Liver (tissue), 10 donors: ENCODE measurements at places on chromosomes 13 and 19.

DNA sequence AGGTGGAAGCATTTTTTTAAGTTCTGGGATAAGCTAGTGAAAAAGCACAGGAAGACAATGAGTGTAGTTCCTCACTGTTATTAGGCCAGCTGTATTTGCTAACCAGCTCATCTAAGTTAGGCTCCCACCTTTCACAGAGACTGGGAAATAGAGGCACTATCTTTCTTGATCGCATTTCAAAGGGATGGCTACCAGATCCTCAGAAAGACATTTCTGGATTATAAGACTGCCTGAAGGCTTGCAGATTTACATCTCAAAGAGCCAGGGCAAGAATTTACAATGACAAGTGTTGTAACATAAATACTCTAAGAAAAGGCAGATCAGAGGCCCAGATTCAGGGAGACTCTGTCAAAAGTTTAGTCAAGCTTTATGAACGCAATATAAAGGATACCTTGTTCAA, 1005.5 kb downstream of the PCDH9 start:
- no peak for DNase-seq

- no peak for DNase-seq
These were observed 172.8 kb downstream of the NHLRC3 start for GRCh38 chr13:39210961-39211534.

DNA sequence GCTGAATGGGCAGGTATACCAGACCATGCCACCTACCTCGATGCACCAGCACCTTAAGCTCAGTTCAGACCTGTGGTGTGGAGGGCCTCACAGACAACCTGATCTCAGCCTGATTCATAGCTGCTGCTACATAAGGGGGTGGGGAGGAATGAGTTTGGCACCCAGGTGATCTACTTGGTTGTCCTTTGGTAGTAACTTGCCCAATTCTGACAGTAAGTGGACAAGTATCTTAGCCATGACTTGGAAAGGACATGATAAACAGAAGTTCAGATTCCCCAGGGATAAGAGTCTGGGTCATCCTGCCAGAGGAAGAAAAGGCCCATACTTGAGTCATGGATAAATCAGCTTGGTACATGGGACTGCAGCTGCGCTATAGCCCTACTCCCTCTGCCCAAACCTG, 28.4 kb upstream of the SOHLH2 start:
- DNase-seq = no peak

GRCh38 chr19:38172001-38172400, 52.0 kb downstream of the DPF1 start:
- DNase-seq = no peak

GRCh38 chr19:33747273-33747672, 49.4 kb upstream of the KCTD15 start:
- DNase-seq = no peak

DNA sequence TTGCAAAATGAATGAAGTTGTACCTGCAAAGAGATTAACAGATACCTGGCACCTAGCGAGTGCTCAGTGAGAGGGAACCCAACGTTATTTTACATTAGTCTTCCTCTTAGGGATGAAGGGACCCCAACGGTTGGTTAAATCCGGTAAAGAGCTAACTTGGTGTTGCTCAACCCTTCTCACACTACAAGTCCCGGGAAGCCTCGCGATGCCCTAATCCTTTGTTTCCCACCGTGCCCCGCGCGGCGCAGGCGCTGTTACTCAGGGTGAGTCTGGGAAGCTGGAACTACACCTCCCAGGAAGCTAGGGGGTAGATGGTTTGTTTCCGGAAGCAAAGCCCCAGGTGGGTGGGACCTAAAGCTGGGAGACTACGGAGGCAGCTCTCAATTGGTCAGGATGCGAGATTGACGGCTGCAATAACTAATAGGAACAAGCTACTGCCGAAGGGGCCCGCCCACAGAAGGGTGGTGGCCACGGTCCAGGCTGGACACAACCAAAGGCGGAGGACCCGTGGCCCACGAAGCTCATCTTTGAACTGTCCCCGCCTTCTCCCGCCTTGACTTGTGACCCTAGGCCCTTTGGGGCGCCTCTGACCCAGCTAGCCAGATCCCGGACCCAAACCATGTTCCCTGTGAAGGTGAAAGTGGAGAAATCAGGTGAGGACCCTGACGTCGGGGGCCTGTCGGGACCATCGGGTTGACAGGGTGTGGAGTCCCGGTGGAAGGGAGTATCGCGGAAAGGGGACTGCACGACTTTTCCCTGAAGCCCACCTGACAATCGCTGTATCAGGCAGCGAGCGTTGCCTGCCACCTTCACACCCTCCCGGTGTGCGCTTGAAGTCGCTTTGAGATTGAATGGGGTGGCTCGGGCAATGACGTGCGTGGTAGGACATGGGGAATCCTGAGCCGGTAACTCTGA, at the start of gene LIN37:
TSS of gene LIN37 (plus strand) at position 471 of the 915 bp plus-strand sequence. CDS start at position 620, 149 bp downstream.
- DNase-seq = peak; percentile 98

DNA sequence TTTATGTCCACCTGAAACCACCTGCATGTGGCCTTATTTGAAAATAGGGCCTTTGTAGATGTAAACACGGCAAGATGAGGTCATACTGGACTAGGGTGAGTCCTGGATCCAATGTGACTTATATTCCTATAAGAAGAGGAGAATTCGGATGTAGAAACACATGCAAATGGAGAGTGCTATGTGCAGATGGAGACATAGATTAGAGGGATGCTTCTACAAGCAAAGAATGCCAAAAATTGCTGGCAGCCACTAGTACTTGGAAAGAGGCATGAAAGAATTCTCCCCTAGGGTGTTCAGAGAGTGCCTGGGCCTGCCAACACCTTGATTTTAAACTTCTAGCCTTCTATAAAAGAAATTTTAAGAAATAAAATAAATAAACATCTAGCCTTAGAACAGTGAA, 226.1 kb downstream of the RFC3 start:
- no peak for DNase-seq

GRCh38 chr19:51689751-51690453, 3.2 kb upstream of the SPACA6 start:
- DNase-seq = no peak

DNA sequence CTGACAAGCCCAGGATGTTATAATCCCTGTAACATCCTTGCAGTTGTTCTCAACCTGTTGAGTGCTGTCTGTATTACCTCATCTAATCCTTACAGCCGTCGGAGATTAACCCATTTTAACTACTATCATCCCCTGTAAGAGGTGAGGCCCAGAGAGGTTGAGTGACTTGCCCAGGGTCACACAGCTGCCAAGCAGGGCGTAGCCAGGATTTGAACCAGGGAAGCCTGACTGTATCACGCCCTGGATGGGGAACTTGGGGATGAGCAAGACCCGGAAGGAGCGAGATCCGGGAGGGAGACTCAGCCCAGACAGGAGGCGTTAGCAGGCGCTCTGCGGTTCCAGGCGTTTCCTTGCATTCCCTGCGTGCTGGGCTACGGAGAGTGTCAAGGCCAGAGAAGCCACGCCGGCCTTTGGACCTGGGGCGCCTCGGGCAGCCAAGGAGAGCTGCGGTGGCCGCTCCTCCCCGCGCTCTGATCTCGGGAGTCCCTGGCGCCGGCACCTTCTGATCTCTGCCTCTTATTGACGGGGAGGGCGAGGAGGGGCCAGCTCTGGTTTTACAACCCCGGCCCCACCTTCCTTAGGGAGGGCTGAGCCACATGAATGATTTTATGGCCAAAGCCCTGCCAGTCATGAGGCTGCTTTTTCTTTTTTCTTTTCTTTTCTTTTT, 6.2 kb downstream of the SULT2B1 start:
- DNase-seq = no peak

- no peak for DNase-seq
These were observed 147.8 kb upstream of the PCDH9 start for GRCh38 chr13:67377919-67378318.

DNA sequence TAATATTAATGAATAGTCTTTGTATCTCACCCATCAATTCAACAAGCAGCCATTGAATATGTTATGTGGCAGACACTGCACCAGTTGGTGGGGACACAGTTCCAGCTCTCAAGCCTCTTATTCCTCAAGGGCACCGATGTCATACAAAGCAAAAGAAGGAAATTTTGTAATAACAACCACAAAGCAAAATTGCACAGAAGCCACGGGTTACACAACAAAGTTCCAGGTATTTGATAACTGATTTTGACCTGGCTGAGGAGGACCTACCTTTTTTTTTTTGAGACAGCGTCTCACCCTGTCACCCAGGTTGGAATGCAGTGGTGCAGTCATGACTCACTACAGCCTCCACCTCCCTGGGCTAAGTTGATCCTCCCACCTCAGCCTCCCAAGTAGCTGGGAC, 266.7 kb downstream of the FOXO1 start:
- DNase-seq = no peak

DNA sequence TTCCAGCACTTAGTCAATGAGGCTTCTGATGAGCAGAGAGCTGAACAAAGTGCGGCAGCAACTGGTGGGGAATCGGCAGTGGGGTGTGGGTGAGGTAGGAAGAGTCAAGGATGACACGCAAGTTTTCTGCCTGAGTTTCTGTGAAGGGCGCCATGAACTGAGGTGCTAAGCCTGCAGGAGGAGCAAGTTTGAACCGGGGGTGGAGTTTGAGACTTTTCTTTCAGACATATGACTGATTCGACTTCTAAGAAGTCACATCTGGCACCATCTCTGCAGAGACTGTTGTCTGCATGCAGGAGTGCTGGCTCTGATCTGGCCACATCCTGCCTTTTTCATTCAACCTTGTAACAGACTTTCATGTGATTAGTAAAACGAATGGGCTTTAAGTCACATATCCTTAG, 14.8 kb upstream of the GPI start:
- DNase-seq = no peak

DNA sequence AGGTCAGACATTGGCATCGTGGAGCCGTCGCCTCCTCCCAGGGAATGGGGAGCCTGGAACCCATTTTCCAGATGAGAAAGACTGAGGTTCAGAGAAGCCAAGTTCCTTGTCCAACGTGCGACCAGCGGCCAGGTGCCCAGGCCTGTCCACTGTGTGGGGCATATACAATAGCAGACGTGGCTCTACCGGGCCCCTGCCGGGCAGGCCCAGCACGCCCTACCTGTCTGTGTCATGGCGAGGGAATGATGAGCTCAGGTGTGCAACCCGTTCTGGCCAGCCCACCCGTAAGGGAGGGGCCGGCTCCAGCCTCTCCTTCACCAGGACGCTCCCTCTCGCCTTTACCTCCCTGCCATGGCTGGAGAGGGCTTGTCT, 837 bp downstream of the GNA15 start:
- no peak for DNase-seq

DNA sequence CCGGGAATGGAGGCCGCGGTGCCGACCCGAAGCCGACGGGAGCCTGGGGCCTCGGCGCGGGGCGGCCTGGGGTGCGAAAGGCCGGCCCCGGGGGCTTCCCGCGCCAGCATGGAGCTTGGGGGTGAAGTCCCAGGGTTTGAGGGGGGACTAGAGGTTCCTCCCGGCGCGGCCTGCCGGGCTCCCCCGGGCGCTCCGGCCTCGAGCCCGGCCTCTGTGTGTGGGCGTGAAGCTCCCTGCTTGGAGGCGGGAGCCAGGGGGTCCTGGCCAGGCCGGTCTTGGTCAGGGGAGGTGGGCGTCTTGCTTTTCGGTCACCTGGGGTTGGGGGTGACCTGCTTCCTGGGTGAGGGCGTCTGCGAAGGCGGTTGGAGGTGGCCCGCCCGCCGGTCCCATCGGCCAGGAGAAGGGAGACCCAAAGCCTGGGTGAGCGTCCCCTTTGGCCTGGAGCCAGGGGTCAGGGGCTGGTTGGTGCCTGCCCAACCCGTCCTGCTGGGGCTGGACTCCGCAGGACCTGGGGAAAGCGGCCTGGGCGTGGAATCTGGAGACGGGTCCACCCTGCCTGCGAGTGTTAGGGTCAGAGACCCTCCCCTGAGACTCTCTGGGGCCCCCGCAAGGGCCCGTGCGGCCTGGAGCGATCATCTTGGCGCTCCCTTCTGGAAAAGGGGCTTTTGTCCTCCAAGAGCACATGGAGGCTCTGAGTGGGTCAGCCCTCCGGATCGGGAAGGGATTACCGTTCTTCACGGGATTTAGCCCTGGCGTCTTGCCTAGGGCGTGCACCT, 535 bp downstream of the BSG start:
- DNase-seq = peak; percentile 71

DNA sequence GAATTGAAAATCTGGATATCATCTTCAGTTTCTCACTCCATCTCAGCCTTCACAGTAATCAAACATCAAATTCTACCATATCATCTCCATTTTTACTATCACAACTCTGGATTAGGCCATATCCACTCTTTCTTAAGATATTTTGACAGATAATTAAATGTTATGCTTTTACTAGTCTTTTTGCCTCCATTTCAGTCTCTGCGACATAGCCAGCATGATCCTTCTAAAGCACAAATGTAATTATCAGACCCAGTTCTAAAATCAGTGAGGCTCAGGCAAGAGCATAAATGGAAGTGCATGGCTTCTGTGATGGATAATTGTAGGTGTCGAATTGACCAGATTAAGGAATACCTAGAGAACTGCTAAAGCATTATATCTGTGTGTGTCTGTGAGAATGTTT, 307.7 kb downstream of the PCDH20 start:
- no peak for DNase-seq

DNA sequence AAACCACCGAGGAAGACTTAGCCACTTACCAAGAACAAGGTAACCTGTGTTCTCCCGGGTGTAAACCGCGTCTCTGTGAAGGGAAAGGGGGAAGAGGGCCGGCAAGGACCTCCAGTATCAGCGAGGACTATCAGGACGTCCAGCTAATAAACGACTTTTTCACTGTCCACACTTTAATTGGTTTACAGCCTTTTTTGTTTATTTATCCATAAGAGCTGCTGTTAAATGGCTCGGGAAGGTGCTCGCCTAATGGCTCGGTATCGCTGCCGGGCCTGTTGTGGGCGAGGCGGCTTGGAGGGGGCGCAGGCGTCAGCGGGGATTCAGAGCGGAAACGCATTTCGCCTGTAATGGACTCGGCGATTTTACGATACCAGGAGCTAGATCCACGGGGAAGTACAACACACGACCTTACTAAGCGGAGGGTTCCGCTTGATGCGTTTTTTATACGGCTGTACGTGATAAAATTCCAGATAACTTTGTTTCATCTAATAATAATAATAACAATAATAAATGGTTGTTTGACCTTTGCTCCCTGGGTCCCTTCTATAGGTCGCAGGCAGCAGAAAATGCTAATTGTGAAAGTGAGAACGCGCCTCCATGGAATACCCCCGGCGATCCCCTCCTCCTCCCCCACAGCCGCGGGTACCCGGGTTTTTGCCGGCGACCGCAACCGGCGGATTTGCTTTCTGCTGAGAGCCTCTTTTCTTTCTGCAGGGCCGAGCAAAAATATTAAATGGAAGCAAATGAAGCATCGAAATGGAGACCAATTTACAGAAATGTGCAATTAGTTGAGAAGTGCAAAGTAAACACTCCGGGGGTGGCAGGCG, 2.5 kb upstream of the PDX1 start:
- no peak for DNase-seq

DNA sequence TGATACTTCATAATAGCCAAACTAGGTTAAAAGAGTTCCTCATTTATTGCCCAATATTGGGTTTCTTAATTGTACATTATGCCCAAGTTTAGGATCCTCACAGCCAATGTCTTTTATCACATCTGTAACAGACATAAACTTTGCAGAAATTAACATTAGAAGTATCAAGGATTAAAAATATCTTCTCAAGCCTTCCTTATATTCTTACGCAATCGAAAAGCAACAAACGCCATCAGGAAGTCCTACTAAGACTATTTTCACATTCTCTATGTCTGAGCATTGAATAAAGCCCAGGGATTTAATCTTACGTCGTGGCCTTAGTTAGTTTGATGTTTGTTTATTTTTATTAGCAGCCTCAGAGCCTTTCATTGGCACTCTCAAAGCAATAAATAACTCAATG, 1660.4 kb upstream of the MIR17HG start:
- DNase-seq = no peak

- no peak for DNase-seq
These were observed at the start of gene ELAVL3 for GRCh38 chr19:11480715-11481533. Gene ELAVL3 (minus strand): TSS chr19:11481046. CDS start chr19:11480608, 438 bp downstream.
